GM23338 (cell line): ENCODE measurements at places on chromosomes 12 and 14. TPM values are rescaled to one million over a fixed set of nuclear protein-coding genes. Genes with fewer than 3 reads are reported as not detected.

GPATCH2L gene
- 16.8 and 19.6 TPM in 2 replicates for polyA plus RNA-seq

TRHDE gene
- polyA plus RNA-seq: 1.3 and 1.5 TPM in 2 replicates

PAH gene
- polyA plus RNA-seq: 3.7 and 5.3 TPM in 2 replicates

IGFBP6 gene
- polyA plus RNA-seq: 14.7 and 17.6 TPM in 2 replicates

ZNF26 gene
- polyA plus RNA-seq: 2.5 and 4.8 TPM in 2 replicates

SPATA7 gene
- polyA plus RNA-seq: 15.2 and 17.8 TPM in 2 replicates

CLEC1B gene
- polyA plus RNA-seq: not detected in 2 replicates

LBHD2 gene
- polyA plus RNA-seq: not detected in 2 replicates

JAG2 gene
- 1.9 and 2.6 TPM in 2 replicates for polyA plus RNA-seq

TEAD4 gene
- 56.0 and 68.1 TPM in 2 replicates for polyA plus RNA-seq

HOXC11 gene
- polyA plus RNA-seq: not detected in 2 replicates

TAS2R42 gene
- polyA plus RNA-seq: not detected in 2 replicates

METAP2 gene
- 153 and 159 TPM in 2 replicates for polyA plus RNA-seq

IRF2BPL gene
- 11.2 and 13.2 TPM in 2 replicates for polyA plus RNA-seq

RAD51AP1 gene
- polyA plus RNA-seq: 112 and 119 TPM in 2 replicates

SLC5A8 gene
- polyA plus RNA-seq: 0.10 TPM in 1 of 2 replicates, not detected in the other

CCDC196 gene
- 0.27 TPM in 1 of 2 replicates, not detected in the other for polyA plus RNA-seq

HSPA2 gene
- polyA plus RNA-seq: 86.1 and 88.5 TPM in 2 replicates

CARMIL3 gene
- 3.7 and 3.8 TPM in 2 replicates for polyA plus RNA-seq

RDH12 gene
- 1.6 and 1.7 TPM in 2 replicates for polyA plus RNA-seq

RAB3IP gene
- polyA plus RNA-seq: 42.8 and 48.6 TPM in 2 replicates

PLA2G1B gene
- not detected in 2 replicates for polyA plus RNA-seq

E2F7 gene
- polyA plus RNA-seq: 40.3 and 43.9 TPM in 2 replicates

C3AR1 gene
- polyA plus RNA-seq: not detected in 2 replicates

RND1 gene
- 7.4 and 9.3 TPM in 2 replicates for polyA plus RNA-seq

RESF1 gene
- polyA plus RNA-seq: 126 and 134 TPM in 2 replicates

GLIPR1L1 gene
- polyA plus RNA-seq: 3.1 and 4.4 TPM in 2 replicates

HVCN1 gene
- 10.1 and 10.4 TPM in 2 replicates for polyA plus RNA-seq

OVCH1 gene
- not detected in 2 replicates for polyA plus RNA-seq

ALKBH2 gene
- 34.4 and 35.9 TPM in 2 replicates for polyA plus RNA-seq

NTN4 gene
- 0.89 and 1.5 TPM in 2 replicates for polyA plus RNA-seq

GPX2 gene
- polyA plus RNA-seq: 0.78 TPM in 2 replicates

NID2 gene
- 2.7 and 4.3 TPM in 2 replicates for polyA plus RNA-seq

HSPB8 gene
- polyA plus RNA-seq: 3.5 and 4.3 TPM in 2 replicates

ATP5MC2 gene
- polyA plus RNA-seq: 815 and 821 TPM in 2 replicates

ALG10 gene
- polyA plus RNA-seq: 1.4 and 2.5 TPM in 2 replicates

LPAR5 gene
- 0.32 and 0.38 TPM in 2 replicates for polyA plus RNA-seq

GSC gene
- 0.27 and 0.35 TPM in 2 replicates for polyA plus RNA-seq

LRP6 gene
- polyA plus RNA-seq: 26.8 and 29.1 TPM in 2 replicates

ESR2 gene
- 0.35 and 0.58 TPM in 2 replicates for polyA plus RNA-seq

IL22 gene
- polyA plus RNA-seq: not detected in 2 replicates

TMPRSS12 gene
- polyA plus RNA-seq: not detected in 2 replicates

PRH2 gene
- 0.36 TPM in 1 of 2 replicates, not detected in the other for polyA plus RNA-seq

SCNN1A gene
- polyA plus RNA-seq: 34.0 and 37.1 TPM in 2 replicates

PTPN21 gene
- polyA plus RNA-seq: 2.3 and 2.7 TPM in 2 replicates

NGB gene
- 0.10 and 0.21 TPM in 2 replicates for polyA plus RNA-seq

POMT2 gene
- polyA plus RNA-seq: 20.5 and 24.3 TPM in 2 replicates

LUM gene
- 0.26 and 0.27 TPM in 2 replicates for polyA plus RNA-seq

PLBD1 gene
- polyA plus RNA-seq: 10.2 and 11.1 TPM in 2 replicates

KRT74 gene
- polyA plus RNA-seq: not detected in 2 replicates

HOXC10 gene
- not detected in 2 replicates for polyA plus RNA-seq
